Activated gamma-delta T cell treated with anti-CD3 and anti-CD28 coated beads, Interleukin-2, amount 50 U/mL, for 16 hours (primary cell): ENCODE measurements at places on chromosomes 11 and 22.
A peak's percentile ranks its signal among the peaks of the same experiment; 100 is the strongest.

- no peak for DNase-seq
Observed at GRCh38 chr22:45502215-45503049, at the start of gene FBLN1. Gene FBLN1 (plus strand): TSS chr22:45502883. CDS start chr22:45502986, 103 bp downstream.

DNA sequence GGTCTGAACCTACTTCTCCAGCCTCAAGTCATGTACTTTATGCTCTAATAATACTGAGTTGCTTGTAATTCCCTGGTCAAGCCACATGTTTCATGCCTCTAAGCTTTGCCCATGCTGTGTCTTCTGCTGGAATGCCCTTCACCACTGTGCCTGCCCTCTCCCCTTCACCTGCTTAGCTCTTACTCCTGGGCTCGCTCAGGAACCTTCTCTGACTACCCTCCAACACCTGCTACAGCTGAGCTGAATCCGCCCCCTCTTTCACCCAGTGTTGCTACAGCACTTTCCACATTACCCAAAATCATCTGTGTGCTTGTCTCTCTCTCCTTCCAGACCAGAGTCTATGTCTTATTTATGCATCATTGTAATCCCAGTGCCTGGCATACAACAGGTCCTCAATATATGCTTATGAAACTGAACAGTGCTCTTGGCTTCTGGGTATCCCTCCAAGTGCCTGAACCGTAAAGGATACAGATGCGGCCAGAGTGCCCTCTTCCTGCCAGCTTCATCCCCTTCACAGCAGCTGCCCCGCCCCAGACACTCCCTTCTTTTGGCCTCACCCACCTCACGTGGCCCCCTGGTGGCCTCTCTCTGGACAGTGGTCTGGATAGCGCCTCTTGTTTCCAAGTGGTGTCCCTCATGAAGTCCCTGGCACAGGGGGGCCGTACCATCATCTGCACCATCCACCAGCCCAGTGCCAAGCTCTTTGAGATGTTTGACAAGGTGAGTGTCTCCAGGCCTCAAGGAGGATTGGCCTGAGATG, 7.1 kb downstream of the ABCG4 start:
- no peak for DNase-seq

GRCh38 chr22:24554313-24555164, at the start of gene GUCD1:
Gene GUCD1 (minus strand): TSS chr22:24555138. CDS start chr22:24554991, 147 bp downstream.
- DNase-seq: peak; percentile 4

- no peak for DNase-seq
Observed at GRCh38 chr22:22949953-22950352, 62.3 kb downstream of the IGLL5 start.

GRCh38 chr11:100709233-100709957, 22.3 kb downstream of the ARHGAP42 start:
- DNase-seq: no peak
